Liver (tissue), 10 donors: ENCODE measurements at places on chromosomes 1 and 21. TPM values are rescaled to one million over a fixed set of nuclear protein-coding genes. Genes with fewer than 3 reads are reported as not detected.

NHLH1 gene
- 0.08 TPM for total RNA-seq

CFHR1 gene
- 288 TPM for total RNA-seq

S100A13 gene
- total RNA-seq, result 10.8 TPM

GJA5 gene
- 1.8 TPM for total RNA-seq

S1PR1 gene
- 13.9 TPM for total RNA-seq

GPR52 gene
- 1.3 TPM for total RNA-seq

GPR153 gene
- total RNA-seq, result 0.37 TPM

NGF gene
- total RNA-seq, result 1.0 TPM

GCLM gene
- 49.1 TPM for total RNA-seq

C1orf105 gene
- total RNA-seq, result not detected

CHI3L1 gene
- total RNA-seq, result 26.7 TPM

MOB3C gene
- 7.4 TPM for total RNA-seq

CLDN14 gene
- 19.4 TPM for total RNA-seq

WDR3 gene
- 24.5 TPM for total RNA-seq

LMOD1 gene
- total RNA-seq, result 0.14 TPM

C1orf115 gene
- total RNA-seq, result 29.6 TPM

SLC16A1 gene
- 37.4 TPM for total RNA-seq
